Hematopoietic multipotent progenitor cell treated with erythropoietin and hydrocortisone succinate and interleukin-3 and kit ligand, for 15 days (in vitro differentiated cells): ENCODE measurements at places on chromosomes 11 and 22.

DNA sequence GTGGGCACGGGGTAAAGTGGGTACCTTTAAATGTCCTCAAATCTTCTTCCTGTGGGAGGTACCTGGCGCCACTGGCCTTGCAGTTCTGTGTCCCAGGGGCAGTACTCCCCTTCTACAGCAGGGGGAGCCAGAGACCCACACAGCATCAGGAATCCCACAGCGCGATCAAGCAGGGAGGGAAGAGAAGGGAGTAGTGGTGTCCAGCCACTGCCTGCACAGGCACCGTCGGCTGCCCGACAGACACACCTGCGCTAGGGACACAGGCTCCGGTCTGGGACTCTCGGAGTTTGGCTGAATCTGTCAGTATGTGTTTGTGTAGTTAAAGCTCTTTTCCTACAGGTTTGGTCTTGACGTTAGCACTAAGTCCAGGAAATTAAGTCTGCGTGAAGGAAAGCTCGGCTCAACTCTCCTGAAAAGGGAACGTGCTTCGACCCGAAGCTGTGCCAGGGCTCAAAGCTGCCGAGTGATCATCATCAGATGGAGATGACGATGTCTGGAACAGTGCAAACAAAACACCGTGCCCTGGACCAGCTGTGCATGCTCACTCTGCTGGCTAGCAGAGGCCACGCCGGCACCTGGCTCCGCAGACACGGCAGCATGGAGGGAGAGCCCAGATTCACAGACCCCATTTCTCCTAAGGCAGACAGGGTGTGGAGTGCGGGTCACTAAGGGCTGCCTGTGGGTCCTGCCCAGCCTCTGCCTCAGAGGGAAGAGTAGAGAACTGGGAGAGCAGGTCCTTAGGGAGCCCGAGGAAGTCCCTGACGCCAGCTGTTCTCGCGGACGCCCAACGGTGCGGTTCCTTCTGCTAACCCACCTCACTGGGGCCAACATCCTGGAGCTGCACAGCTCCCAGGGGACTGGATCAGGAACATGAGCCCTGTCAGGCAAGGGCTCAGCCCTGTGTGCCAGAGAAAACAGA is 56.0 kb upstream of the BID start:
- DNase-seq, result peak; percentile 87

- DNase-seq, result no peak
These were observed 29.5 kb upstream of the CCDC34 start for GRCh38 chr11:27392278-27393114.

DNA sequence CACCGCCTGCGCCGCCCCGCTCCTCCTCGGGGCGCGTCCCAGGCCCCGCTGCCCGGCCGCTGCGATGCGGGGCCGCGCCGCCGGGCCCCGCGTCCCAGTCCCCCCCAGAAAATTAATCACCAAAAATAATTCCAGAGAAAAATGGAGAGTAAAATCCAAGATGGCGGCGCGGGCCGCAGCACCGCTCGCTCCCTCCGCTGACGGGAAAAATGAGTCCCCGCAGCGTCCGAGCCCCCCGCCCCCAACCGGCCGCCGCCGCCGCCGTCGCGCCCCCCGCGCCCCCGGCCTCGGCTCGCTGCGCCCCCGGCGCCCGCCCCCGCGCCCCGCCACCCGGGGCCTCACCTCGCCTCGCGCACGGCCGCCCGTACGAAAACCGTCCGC is at the start of gene KMT5B:
TSS of gene KMT5B (minus strand) at position 162 of the 381 bp plus-strand sequence. CDS start 23,220 bp downstream, outside the sequence.
- peak; percentile 65 for DNase-seq

DNA sequence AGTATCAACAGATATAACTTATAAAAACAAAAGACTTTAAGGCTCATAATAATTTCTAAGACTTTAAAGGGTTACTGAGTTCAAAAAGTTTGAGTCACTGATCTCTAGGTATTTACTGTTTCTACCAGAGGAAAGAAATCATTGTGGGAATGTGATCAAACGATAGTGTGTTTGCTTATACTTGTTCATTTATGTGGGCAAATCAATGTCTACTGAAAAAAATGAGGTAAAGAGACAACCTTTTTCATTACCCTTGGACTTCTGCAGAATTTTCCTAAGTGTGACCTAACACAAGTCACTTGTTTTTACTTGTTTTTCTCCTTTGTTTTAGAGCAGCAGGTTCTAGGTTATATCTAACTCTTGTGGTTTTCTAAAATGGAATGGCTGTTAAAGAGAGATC is 65.4 kb downstream of the PRR5L start:
- no peak for DNase-seq

GRCh38 chr11:62613291-62613778 is 278 bp downstream of the ROM1 start:
- no peak for DNase-seq

DNA sequence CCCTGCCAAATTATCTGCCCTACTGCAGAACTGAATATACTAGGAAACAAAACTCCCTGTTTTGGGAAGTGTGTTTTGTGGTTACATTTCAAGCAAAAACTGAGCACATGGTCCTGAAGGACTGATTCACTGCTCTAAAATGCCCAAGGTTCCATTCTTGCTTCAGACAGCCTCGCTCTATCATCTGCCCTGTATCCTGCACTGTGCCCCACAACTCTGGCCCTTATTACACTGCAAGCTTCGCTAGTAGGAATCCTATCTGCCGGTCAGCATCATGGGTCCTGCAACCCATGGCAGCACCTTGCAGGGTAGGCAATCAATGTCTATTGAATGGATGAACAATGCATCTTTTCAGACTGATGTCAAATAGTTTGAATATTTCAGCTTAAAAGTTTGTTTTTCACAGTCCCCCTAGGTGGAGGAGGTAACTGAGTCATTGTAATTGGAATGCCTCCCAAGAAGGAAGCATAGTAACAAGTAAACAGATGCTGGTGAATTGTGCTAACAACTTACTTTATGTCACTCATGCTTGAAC is 21.3 kb downstream of the LAYN start:
- DNase-seq, result no peak

GRCh38 chr11:36400766-36401455 is 104.8 kb downstream of the PRR5L start:
- no peak for DNase-seq

DNA sequence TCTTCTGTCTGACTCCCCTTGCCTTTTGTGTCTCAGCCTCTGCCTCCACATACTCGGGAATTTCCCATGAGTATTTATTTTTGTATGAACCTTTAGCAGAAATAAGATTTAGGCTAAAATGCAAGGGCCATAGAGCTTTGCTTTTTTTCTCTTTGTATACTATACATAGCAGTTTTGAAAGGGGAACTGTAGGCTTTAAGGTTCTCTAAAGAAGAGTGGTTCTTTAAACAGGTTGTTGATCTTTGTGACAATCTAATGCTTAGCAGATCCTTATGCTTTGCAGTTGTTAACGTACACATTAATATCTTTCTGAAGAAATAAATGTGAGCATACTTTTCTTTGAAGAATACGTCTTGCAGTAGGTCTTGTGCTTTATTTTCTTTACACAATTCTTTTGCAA is 35.0 kb downstream of the TBCEL start:
- no peak for DNase-seq

DNA sequence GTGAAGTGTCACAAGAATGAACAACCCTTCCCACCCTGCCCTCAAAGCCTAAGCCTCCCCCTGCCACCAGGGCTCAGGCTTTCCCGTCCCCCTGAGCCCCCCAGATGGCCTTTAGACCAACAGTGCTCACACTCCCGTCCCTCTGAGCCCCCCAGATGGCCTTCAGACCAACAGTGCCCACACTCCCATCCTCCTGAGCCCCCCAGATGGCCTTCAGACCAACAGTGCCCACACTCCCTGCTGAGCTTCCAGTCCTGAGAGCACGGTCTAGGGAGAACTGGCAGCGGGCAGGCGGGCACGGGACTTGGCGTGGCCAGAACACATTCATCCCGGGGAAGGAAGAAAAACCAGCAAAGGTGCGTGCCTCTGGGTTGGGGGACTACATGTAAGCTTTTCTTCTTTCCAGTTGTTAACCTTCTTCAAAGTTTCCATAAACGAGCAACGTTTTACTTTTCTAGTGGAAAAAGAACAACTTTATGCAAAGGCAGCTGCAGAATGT is 2.5 kb downstream of the MRGPRG start:
- DNase-seq, result no peak

GRCh38 chr11:131504199-131504949 is 134.0 kb downstream of the NTM start:
- DNase-seq, result no peak

DNA sequence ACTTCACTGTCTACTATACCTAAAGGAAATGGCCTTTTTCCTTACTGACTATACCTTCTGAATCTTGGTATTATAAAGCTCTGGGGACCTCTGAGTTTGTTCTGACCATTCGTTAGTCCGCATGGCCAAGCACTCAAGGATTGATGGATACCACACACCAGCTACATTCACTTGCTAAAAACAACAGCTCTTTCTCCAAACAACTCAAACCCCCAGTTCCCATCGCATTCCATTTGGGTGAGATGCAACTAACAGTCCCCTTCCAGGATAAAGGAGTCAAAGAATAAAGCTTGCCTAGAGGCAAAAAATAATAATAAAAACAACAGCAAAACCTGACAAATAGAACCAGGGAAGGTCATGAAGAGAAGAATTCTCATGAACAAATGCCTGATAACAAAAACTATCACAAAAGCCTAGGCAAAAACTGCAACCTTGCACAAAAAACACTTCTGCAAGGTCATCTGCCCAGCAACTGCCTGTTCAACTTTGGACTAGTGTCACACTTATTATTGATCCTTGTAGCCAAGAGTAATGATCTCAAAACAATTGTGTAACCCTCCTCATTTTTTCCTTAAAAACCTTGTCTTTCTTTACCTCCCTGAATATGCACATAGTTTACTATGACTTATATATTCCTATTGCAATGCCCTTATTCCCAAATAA is 139.0 kb upstream of the GUCY1A2 start:
- DNase-seq, result no peak

DNA sequence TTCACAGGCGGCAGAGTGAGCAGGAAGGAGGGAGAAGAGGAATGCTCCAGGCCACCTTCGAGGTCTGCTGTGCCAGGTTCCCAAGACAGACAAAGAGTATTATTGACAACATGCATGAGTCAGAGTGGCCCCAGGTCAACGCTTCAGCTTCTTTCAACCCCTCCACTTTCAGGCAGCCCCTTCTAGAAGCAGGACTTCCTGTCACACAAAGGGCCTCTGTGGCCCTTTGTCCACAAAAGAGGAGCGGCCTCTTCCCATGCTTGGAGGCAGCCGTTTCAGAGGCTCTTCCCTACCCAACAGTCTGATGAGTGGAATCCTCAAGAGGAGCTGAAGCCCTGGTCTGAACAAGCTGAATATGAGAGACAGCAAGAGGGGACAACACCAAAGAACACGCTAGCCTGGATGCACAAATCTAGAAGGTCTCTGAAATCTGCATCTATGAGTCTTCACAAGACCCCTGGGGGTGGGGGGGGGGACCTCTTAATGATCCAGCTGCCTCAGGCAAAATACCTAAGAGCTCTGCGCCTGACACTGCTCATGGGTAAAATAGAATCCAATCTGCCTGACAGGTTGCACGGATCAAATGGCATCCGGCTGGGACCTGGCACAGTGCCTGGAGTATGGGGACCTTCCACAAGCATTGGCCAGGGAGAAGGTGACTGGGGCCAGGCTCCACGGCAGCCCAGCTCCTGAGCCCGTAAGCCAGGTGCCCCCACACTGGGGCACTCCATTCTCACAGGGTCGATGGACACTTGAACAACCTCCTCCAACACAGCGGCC is 67.5 kb downstream of the PACSIN2 start:
- no peak for DNase-seq

- DNase-seq, result no peak
These were observed 590 bp upstream of the IFITM10 start for GRCh38 chr11:1750840-1751530.

GRCh38 chr22:48372390-48372789 is 1455.3 kb downstream of the BRD1 start:
- no peak for DNase-seq

- no peak for DNase-seq
These were observed 10.6 kb downstream of the SELENOM start for GRCh38 chr22:31096657-31097279.

GRCh38 chr11:113476553-113476952 is 1.4 kb upstream of the DRD2 start:
- no peak for DNase-seq

DNA sequence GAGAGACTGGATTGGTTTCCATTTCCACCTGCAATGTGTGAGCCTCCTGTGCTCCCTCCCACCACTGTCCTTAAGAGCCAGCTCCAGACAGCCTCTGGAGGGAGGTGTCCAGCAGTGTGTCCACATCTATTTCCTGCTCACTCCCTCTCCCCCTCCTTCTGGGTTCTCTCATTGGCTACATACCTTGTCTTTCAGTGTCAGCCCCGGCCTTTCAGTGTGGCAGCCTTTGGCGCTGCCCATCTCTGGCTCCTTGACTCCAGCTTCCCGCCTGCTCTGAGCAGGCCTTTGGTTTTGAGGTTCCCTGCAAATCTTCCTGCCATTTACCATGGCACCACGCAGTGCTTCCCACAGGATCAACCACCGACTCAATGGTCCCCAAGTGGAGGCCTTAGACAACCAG is 19.0 kb upstream of the PTPRJ start:
- no peak for DNase-seq

GRCh38 chr22:37904572-37905533 is 1.2 kb upstream of the MICALL1 start:
- no peak for DNase-seq

DNA sequence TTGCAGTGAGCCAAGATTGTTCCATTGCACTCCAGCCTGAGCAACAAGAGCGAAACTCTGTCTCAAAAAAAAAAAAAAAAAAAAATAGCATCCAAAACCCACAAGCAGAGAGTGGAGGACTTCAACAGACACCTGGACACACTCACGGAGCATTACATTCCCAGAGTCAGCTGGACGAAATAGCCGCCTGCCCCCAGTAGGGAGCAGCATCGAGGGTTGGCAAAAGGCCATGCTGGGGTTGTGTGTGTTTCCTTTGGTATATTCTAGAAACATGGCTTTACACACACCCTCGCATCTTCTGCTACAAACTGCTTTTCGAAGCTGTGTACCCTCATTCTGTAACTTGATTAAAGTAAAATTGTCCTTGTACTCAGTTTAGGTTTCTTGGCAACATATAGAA is 5.3 kb downstream of the ADA2 start:
- DNase-seq, result peak; percentile 7

- DNase-seq, result no peak
These were observed 146.3 kb downstream of the SNX19 start for GRCh38 chr11:130769782-130770535.

DNA sequence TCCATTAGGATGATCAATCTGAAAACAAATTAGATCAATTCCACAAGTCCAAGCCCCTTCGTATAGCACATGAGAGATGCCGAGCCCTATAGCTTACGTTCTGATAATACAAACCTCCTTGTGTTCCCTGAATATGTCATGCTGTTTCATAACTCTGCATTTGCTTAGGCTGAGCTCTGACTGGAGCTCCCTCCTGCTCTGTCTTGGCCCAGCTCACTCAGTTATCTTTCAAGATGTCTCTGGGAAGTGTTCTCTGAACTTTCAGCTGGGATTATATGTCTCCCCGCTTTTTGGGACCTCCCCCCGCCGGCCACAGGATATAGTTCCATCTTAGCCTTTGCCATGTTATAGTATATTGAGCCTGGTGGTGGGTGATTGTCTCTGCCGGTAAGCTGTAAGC is 44.0 kb downstream of the FDX1 start:
- no peak for DNase-seq

- DNase-seq, result no peak
These were observed 389.1 kb downstream of the NXPE2 start for GRCh38 chr11:115067471-115067870.

GRCh38 chr11:66345316-66345649 is 379 bp upstream of the BRMS1 start:
- no peak for DNase-seq

GRCh38 chr11:88464528-88464927 is 127.0 kb upstream of the CTSC start:
- no peak for DNase-seq
